ENCODE measurements at places on chromosomes 16 and 17. TPM values are rescaled to one million over a fixed set of nuclear protein-coding genes. Genes with fewer than 3 reads are reported as not detected.

Gene PRSS22
- 98.2 TPM for total RNA-seq

DNA sequence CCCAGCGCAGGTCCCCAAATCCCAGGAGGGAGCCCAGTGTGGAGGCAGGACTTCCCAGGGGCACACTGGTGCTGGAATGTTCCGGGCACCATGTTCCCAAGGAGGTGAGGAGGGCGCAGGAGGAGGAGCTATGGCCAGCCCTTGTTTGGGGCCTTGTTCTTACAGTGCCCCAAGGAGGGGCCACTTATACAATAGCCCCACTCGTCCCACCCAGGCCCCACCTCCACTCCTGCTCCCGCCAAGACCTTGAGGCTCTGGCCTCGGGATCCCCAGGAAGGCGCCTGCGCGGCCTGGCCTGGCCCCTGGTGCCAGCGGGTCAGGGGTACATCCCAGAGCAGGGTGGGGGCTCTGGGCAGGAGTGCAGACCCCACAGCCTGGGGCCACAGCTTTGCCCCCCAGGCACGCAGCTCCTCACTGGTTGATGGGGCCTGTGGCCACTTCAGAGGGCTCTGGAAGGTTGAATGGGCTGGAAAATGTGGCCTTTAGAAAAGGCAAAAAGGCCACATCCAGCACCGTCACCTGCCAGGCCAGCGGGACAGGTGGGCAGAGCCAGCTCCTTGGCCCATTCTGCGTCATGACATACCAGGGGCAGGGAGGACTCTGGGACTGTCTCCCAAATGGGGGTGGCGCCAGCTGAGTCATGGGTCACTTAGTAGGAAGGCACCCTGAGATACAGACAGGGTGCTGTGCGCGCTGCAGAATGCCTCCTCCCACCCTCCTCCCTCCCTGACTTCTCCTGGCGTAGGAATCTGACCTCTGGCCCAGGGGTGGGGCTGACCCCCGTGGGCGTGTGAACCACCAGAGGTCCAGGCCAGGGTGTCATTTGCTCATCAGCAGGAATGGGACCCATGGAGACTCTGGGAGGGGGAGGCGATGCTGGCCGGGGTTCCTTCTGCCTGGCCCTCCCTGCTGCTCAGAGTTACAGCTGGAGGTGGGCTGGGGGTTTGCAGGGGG, 32.3 kb upstream of the PVALEF start:
- H3K4me1 ChIP-seq: no peaks in the 10 kb centered on the region
- H3K36me3 ChIP-seq: no peaks in the 10 kb centered on the region
- H3K27ac ChIP-seq: no peak overlapping the region
- peak; percentile 33 for DNase-seq

GRCh38 chr17:32936894-32937500, 9.0 kb downstream of the TMEM98 start:
- H3K27me3 ChIP-seq: peaks cover 53% of the 10 kb centered on the region
- H3K4me1 ChIP-seq: no peaks in the 10 kb centered on the region
- no peak overlapping the region for H3K27ac ChIP-seq
- H3K4me3 ChIP-seq: no peak overlapping the region
- H3K36me3 ChIP-seq: no peaks in the 10 kb centered on the region
- DNase-seq: peak; percentile 51

DNA sequence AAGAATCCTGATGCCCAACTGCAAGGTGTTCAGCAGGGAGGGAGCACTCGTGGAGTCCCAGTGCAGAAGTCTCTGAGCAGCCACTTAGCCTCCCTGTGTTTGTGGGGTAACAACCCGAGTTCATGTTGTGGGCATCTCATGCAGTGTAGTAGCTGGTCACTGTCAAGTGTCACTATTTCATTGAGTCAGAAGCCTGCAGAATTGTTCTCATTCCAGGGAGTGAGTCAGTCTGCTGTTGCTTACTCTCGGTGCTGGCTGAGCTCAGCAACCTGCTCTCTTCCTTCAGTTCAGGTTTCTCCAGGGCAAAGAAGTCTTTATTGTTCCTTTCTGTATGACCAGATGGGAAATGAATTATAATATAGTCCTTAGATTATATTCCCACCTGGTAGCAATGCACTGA, 24.1 kb downstream of the HMOX2 start:
- peak overlapping the region; percentile 67 for H3K27ac ChIP-seq
- H3K4me1 ChIP-seq: peaks cover 58% of the 10 kb centered on the region
- H3K4me3 ChIP-seq: no peak overlapping the region
- no peaks in the 10 kb centered on the region for H3K36me3 ChIP-seq
- peak; percentile 56 for DNase-seq

GRCh38 chr16:69321080-69321479, 9.3 kb downstream of the PDF start:
- no peak overlapping the region for H3K4me3 ChIP-seq
- H3K27me3 ChIP-seq: no peaks in the 10 kb centered on the region
- H3K36me3 ChIP-seq: peaks cover 5% of the 10 kb centered on the region
- no peak for DNase-seq
- H3K4me1 ChIP-seq: peaks cover 2% of the 10 kb centered on the region
